Kidney (tissue), 22 donors: ENCODE measurements at places on chromosomes 4 and X. TPM values are rescaled to one million over a fixed set of nuclear protein-coding genes. Genes with fewer than 3 reads are reported as not detected.

CACNA1F gene
- 0.25 TPM for total RNA-seq

XPNPEP2 gene
- 2.0 TPM for total RNA-seq

MAMLD1 gene
- total RNA-seq, result 6.5 TPM

HSD17B13 gene
- not detected for total RNA-seq

SH3TC1 gene
- 127 TPM for total RNA-seq

CT45A3 gene
- total RNA-seq, result not detected

SPANXD gene
- total RNA-seq, result not detected

SLIT2 gene
- 11.5 TPM for total RNA-seq

TRIM75 gene
- not detected for total RNA-seq

WDR17 gene
- 6.4 TPM for total RNA-seq

NXF2B gene
- total RNA-seq, result 0.25 TPM

CENPVL2 gene
- not detected for total RNA-seq

GPR173 gene
- total RNA-seq, result 5.4 TPM

POU4F2 gene
- total RNA-seq, result not detected

DIPK2B gene
- total RNA-seq, result 25.2 TPM

GRCh38 chr4:155748039-155748438, 10.8 kb upstream of the GUCY1B1 start:
- no peak overlapping the region for H3K4me3 ChIP-seq
- peaks cover 18% of the 10 kb centered on the region for H3K4me1 ChIP-seq
- no peak overlapping the region for H3K27ac ChIP-seq
- DNase-seq, result no peak
- H3K27me3 ChIP-seq, result no peaks in the 10 kb centered on the region
- no peaks in the 10 kb centered on the region for H3K36me3 ChIP-seq

GRCh38 chrX:153688071-153688470, 345 bp downstream of the SLC6A8 start:
- no peaks in the 10 kb centered on the region for H3K27me3 ChIP-seq
- H3K4me3 ChIP-seq, result no peak overlapping the region
- H3K4me1 ChIP-seq, result no peaks in the 10 kb centered on the region
- no peaks in the 10 kb centered on the region for H3K36me3 ChIP-seq

DNA sequence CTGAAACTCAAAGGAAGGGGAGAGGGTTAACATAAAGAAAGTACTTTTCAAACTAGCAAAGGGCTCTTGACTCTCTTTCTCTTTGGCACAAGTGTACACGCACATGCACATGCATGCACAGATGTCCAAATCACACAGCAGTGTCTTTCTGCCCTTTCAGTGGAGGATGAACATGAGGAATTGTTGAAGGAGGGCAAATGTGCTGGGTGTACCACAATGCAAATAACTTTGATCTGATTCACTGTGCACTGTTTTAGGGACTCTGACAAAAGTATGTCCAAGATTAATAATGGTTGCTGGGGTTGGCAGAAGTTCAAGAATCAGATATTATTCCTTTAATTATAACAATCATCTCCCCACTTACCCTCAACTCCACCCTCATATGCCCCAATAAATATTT, 93.8 kb downstream of the GPC4 start:
- no peak overlapping the region for H3K4me3 ChIP-seq
- no peak for DNase-seq
- H3K27me3 ChIP-seq, result no peaks in the 10 kb centered on the region
- no peaks in the 10 kb centered on the region for H3K36me3 ChIP-seq
- H3K4me1 ChIP-seq, result no peaks in the 10 kb centered on the region

GRCh38 chrX:30863974-30864373, 25.1 kb downstream of the TAB3 start:
- H3K36me3 ChIP-seq, result no peaks in the 10 kb centered on the region
- no peak overlapping the region for H3K4me3 ChIP-seq
- DNase-seq, result no peak
- H3K27me3 ChIP-seq, result no peaks in the 10 kb centered on the region
- no peaks in the 10 kb centered on the region for H3K4me1 ChIP-seq

GRCh38 chrX:71579136-71579989, 1.1 kb downstream of the GCNA start:
- H3K36me3 ChIP-seq, result peaks cover 6% of the 10 kb centered on the region
- H3K4me1 ChIP-seq, result no peaks in the 10 kb centered on the region
- no peak for DNase-seq
- H3K27me3 ChIP-seq, result no peaks in the 10 kb centered on the region
- H3K27ac ChIP-seq, result no peak overlapping the region

- DNase-seq, result no peak
- H3K27ac ChIP-seq, result no peak overlapping the region
- H3K4me1 ChIP-seq, result no peaks in the 10 kb centered on the region
- no peak overlapping the region for H3K4me3 ChIP-seq
- H3K27me3 ChIP-seq, result no peaks in the 10 kb centered on the region
Measured at GRCh38 chr4:53128706-53129357, 237.0 kb downstream of the SCFD2 start.

GRCh38 chrX:115989686-115990085, 180.9 kb upstream of the AGTR2 start:
- H3K27ac ChIP-seq, result no peak overlapping the region
- no peaks in the 10 kb centered on the region for H3K36me3 ChIP-seq
- no peak for DNase-seq
- peaks cover 4% of the 10 kb centered on the region for H3K27me3 ChIP-seq
- no peak overlapping the region for H3K4me3 ChIP-seq
- H3K4me1 ChIP-seq, result no peaks in the 10 kb centered on the region

DNA sequence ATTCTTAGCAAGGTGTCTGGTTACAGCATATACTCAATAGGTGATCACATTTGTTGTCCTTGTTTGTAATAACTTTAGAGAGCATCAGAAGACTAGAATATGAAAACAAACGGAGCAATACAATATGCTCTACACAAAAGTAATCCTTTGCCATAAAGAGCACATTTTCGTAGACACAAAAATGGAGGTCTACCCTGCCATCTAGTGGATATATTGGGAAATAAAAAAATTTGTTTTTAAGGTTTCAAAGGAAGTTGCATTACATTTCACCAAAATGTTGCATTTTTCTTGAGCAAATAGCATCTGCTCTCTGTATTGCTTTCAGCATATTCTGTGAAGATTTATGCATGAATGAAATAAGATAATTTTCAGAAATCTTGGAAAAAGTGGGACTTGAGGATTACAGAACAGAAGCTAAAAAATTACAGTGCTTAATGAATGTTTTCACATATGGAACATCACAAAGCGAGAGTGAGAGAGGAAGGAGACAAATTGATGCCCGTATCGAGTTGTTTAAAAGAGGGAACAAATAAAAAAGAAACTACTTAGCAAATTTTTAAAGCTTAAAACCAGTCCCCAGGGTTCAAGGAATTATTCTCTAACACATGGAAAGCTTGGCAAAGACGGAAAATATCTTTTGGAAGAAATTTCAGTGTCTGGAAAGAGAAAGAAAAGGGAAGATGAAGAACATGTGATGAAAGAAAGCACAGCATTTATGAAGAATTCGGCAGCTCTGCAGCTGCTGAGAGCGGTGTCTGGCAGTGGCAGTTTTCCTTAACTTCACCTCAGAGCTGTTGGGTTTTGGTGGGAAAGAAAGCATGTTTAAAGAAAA, 390.1 kb downstream of the ANKRD50 start:
- no peak for DNase-seq
- H3K4me1 ChIP-seq, result no peaks in the 10 kb centered on the region
- H3K36me3 ChIP-seq, result no peaks in the 10 kb centered on the region

DNA sequence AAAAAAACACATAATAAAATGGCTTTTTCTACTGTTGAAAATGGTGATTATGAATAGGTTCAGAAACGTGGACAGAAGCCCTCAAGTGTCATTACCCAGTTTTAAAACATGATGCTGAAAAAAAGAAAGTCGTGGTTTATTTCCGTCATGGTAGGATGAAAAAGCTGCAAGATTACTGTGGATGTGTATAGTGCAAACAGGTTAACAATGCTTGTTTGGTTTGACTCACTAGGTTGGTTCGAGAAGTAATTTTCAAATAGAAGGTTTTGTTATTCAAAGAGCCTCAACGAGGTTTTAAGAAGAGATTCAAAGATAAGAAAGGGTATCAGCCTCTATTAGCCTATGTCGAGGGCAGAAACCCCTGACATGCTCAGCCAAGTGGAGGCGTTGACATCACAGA, 2.5 kb upstream of the RXFP1 start:
- H3K27ac ChIP-seq, result no peak overlapping the region
- no peaks in the 10 kb centered on the region for H3K4me1 ChIP-seq
- H3K4me3 ChIP-seq, result no peak overlapping the region

DNA sequence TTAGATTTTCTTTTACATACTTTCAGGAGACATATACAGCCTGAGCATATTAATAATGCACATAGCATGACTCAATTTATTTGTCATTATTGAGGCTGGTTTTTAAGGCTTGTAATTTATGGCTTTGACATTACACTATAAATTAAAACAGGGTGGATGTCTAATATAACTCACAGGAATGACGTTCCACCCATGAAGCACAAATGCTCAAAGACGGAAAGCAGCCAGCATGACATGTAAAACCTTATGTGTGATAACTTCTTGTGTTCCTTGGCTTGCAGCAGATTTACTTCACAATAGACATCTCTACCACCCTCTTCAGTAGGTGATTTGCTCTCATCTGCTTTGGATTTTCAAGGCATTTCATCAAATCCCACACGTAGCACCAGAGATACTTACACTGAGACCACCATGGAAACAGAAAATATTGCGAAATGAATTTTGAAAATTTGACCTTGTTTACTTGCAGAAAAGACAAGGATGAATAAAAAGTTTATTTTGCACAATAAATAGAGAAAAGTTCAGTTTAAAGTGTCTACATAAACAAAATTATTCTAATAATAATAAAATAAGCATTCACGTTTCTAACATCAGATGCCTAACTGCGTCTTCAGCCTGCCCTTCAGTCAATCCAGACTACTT, 64.7 kb upstream of the BTC start:
- H3K36me3 ChIP-seq, result no peaks in the 10 kb centered on the region
- H3K27ac ChIP-seq, result no peak overlapping the region
- no peaks in the 10 kb centered on the region for H3K4me1 ChIP-seq
- DNase-seq, result no peak

DNA sequence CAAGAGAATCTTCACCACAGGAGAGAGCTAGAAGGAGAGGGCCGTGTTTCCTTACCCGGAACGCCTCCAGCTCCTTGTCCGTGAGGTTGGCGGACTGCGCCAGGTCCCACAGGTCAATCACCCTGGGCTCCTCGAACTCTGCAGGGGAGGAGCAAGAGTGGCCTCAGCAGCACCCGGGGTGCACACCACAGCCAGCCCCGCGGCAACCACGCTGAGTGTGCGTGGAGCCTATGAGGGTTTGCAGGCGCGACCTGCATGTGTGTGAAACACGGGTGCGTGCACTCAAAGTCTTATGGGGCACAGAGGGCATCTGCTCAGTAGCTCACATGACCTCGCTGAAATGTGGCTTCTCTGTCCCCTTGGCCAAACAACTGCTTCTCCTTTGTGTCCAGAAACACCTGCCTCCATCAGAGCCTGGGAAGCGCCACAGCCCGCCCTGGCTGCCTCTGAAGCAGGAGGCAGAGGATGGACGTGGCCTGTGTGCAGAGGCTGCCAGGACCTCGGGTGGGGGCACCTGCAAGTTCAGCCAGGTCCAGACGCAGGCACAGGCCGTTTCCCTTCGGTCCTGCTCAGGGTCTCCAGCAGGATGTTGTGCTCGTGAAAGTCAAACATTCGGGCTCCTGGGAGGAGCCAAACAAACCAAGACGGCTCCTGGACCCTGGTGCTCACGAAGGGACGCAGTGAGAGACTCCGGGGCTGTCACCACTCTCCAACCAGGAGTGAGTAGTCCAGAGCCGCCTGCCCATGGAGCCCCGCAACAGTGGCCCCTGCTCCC, 16.0 kb downstream of the LRPAP1 start:
- no peak overlapping the region for H3K27ac ChIP-seq
- H3K36me3 ChIP-seq, result peaks cover 70% of the 10 kb centered on the region
- no peaks in the 10 kb centered on the region for H3K27me3 ChIP-seq
- no peak for DNase-seq

GRCh38 chr4:15779306-15779705, 1.2 kb downstream of the CD38 start:
- peaks cover 3% of the 10 kb centered on the region for H3K4me1 ChIP-seq
- H3K27ac ChIP-seq, result no peak overlapping the region
- no peaks in the 10 kb centered on the region for H3K27me3 ChIP-seq
- H3K4me3 ChIP-seq, result peak overlapping the region; percentile 66

GRCh38 chr4:184282895-184283654, 65.4 kb upstream of the ENPP6 start:
- no peaks in the 10 kb centered on the region for H3K4me1 ChIP-seq
- H3K4me3 ChIP-seq, result no peak overlapping the region
- no peaks in the 10 kb centered on the region for H3K36me3 ChIP-seq
- H3K27me3 ChIP-seq, result no peaks in the 10 kb centered on the region
- no peak overlapping the region for H3K27ac ChIP-seq
